HT1080 (cell line): ENCODE measurements at places on chromosomes 12 and 14. TPM values are rescaled to one million over a fixed set of nuclear protein-coding genes. Genes with fewer than 3 reads are reported as not detected.

- DNase-seq, result no peak
Measured at GRCh38 chr12:49068879-49069506, 786 bp downstream of the RHEBL1 start.

Gene KIF5A
- total RNA-seq, result not detected in 2 replicates

DNA sequence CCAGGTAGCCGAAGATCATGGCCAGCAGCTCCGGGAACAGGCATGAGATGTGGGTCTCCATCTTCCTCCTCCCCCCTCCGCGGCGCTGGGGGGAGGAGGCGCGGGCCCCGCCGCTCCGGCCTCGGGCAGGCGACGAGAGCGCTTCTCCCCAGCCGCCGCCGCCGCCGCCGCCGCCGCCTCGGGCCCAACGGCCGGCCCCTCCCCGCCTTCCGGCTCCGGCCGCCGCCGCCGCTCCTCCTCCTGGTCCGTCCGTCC lies 448 bp downstream of the FBXL14 start:
- no peak for DNase-seq

DNA sequence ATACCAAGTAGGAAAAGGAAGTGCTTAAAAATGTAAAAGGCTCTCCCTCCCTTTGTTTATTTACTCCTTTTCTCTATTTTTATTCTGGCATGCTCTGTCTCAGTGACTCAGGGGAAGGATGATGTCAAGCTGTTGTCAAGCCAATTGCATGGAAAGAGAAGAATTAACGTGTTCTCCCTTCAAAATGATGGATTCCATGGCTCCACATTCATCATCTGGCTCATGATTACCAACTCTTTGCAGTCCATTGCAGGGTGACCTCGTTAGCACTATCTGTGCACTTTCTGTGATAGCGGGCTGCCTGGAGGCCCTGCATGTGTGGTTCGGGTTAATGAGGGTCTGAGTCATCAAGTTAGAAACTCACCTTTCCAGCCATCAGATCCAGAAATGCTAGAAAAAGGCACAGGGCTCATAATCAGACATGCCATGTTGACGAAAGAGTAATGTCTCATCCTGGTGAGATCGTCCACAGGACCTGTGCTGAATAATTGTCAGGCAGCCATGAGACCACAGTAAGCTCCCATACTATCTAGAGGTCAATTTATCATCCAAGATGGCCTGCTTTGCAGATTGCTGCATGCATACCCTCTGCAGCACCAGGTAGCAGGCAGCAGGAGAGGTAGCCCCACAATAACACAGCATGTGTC lies 79.2 kb upstream of the BTG1 start:
- DNase-seq, result peak; percentile 30

GRCh38 chr14:21072031-21072473 lies 1.9 kb downstream of the ARHGEF40 start:
- DNase-seq, result peak; percentile 40

DNA sequence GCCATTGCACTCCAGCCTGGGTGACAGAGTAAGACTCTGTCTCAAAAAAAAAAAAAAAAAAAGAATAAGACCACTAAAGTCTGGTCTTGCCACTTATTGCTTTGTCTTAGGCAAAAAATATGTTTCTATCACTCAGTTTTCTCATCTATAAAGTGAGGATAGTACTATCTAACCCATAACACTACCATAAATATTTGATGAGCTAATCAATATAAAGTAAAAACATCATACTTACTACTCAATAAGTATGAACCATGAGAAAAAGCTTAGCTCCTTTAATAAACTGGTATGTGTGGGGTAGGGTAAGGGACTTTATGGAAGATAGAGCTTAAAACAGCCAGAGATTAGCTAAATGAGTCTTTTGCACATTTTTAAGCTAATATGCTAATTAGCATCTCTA lies 85.5 kb downstream of the GXYLT1 start:
- no peak for DNase-seq

DNA sequence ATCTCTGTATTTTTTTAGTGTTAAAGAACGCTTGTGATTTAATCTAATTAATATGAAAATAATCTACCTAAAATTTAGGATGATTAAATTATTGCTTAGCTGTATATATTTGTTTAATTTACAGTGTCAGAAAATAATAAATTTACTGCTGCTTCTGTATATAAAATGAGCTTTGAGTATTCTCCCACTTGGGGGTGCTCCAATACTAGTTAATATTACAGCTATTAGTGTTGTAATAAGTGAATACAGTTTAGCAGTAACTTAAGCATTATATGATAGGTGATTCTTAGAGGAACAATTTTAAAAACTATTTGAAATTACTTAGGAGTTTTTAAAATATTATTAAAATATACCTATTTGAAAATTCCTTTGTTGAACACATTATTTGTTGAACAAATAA lies 62.2 kb downstream of the PAPOLA start:
- no peak for DNase-seq

- peak; percentile 5 for DNase-seq
Measured at GRCh38 chr12:59708484-59708883, 112.7 kb downstream of the SLC16A7 start.

Gene BICDL1
- total RNA-seq, result not detected in 2 replicates

Gene IKZF4
- 0.80 and 1.9 TPM in 2 replicates for total RNA-seq

- DNase-seq, result peak; percentile 56
Measured at GRCh38 chr14:42224053-42224888, 617.6 kb downstream of the LRFN5 start.

Gene WNT1
- total RNA-seq, result not detected in 2 replicates

- DNase-seq, result peak; percentile 93
Measured at GRCh38 chr14:22848351-22849164, 12.2 kb downstream of the MMP14 start.

Gene VWF
- not detected in 2 replicates for total RNA-seq

Gene RFX4
- not detected in 2 replicates for total RNA-seq

DNA sequence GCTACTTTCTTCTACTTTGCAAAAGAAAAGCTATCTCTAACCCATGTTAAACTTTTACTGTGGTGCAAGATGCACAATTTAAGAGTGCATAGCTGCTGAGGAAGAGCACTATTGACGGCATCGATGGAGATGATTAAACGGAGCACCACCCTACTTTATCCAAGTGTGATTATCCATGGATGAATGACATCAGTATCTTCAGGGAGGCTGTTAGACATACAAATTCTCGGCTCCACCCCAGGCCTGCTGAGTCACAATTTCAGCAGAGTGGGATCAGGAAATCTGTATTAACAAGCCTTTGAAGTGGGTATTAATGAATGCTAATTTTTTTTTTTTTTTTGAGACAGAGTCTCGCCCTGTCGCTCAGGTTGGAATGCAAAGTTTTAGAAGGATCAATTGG lies 16.2 kb downstream of the SLC2A14 start:
- DNase-seq, result no peak

GRCh38 chr12:6145564-6145963 lies 21.1 kb upstream of the VWF start:
- no peak for DNase-seq

GRCh38 chr12:5988659-5989116 lies 43.6 kb upstream of the ANO2 start:
- peak; percentile 59 for DNase-seq

Gene CALCOCO1
- 17.0 and 24.6 TPM in 2 replicates for total RNA-seq

GRCh38 chr12:116442946-116443345 lies 116.2 kb upstream of the MAP1LC3B2 start:
- DNase-seq, result no peak

Gene TOMM20L
- total RNA-seq, result not detected in 2 replicates

Gene VIPAS39
- total RNA-seq, result 17.5 and 19.2 TPM in 2 replicates

- no peak for DNase-seq
Measured at GRCh38 chr14:64649383-64649998, 54.7 kb upstream of the PLEKHG3 start.

DNA sequence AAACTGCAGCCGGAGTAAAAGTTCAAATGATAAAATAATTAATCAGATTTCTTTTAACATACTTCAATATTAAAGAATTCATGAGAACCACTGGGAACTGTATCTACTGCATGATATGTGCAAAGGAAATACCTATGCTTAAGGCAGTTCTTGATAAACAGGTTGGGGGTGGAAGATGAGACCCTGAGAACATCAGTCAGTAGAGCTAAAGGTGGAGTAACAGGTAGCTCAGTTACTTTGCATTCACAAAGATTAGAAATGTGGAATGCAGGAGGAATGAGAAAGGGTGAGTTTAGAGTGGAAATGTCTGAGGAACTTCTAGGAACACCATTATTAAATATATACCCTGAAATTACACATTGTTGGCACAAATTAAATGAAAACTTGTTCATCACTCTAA lies 78.6 kb downstream of the COX16 start:
- no peak for DNase-seq

DNA sequence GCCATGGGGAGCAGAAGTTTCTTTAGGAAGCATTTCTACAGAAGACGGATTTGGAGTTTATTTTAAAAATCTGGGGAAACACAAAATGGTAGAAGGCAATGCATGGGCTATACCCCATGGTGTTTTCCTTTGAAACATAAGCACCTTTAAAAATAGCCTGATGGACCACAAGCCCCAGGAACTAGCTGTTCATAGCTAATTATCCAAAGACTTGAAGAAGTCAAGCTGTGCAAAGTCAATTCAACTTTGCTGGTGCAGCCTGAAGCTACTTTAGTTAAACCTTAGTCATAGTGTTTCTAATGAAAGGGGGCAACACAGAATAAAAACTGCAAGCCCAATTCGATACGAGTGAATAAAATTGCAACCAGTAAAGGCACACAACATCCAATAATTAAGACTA lies 732.5 kb downstream of the GALC start:
- no peak for DNase-seq

- DNase-seq, result no peak
Measured at GRCh38 chr14:96573473-96574100, 71.4 kb downstream of the PAPOLA start.

GRCh38 chr14:90999299-90999698 lies 61.1 kb downstream of the RPS6KA5 start:
- no peak for DNase-seq

DNA sequence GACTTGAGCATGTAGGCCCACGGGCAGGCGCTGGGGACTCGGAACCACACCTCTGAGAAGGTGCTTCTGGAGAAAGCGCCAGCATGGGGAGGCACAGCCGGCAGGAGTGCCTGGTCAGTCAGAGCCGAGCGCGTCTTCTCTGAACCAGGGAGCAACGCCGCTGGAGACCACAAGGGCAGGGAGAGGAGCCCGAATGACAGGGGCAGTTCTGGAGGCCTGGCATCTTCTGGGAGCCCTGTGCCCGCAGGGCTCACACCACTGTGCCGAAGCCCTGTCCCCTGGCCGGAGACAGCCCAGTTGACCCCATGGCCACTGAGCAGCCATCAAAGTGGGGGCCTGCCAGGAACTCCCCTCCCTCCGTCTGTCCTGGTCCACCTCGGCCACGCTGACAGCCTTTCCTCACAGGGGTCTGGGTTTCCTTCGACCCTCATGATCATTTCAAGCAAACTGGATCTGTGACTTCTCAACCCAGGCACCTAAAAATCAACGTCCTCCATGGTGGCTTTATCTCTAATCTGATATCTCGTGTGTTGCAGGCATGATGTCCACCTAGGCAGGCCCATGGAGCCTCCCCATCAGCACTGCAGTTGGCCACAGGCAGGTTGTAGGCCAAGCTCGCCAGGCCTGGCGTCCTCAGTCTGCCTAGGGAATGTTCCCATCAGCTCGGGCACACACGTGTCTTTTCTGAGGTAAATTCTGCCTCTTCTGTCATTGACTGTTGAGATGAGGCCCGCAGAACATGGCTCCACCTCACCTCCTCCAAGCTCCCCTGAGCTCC lies 299.3 kb upstream of the RTL1 start:
- no peak for DNase-seq

DNA sequence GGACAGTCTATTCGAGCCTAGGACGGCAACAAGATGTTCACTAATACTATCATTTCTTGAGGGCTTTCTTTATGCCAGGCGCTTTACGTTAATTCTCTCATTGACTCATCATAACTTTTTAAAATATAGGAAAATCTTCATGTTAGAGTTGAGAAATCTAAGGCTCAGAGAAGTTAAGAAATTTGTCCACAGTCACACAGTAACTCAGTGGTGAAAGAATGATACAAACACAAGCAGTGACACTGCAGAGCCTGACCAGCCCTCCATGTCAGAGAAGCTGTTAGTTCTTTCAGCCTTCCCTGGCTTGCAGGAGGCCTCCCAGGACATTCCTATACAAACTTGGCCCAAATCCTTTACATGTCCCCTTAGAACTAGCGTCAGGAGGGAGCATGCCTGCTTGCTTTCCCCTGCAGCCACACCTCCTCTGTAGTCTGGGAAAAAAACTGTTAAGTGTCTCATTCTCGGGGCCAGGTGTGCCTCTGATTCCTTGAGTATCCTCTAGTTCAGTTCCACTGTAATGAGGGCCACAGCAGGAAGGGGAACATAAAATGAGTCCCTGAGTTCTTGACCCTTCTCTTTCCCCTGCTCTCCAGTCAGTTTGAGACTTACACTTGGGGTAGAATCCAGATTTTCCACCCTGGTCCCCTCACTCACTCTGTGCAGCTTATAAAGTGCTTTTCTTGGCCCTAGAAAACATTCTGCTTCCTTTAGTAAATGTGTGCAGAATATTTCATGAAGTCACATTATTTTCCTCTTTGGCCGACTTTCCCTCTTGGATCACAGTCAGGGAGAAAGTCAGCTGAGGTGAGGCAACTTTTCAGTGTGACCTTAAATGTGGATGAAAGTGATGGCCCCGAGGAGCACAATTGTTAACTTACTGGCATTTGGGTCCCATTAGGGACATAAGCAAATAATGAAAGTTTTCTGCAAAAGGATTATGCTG lies 152.2 kb upstream of the HIF1A start:
- DNase-seq, result no peak

- no peak for DNase-seq
Measured at GRCh38 chr12:65791400-65791799, 32.9 kb upstream of the HMGA2 start.

DNA sequence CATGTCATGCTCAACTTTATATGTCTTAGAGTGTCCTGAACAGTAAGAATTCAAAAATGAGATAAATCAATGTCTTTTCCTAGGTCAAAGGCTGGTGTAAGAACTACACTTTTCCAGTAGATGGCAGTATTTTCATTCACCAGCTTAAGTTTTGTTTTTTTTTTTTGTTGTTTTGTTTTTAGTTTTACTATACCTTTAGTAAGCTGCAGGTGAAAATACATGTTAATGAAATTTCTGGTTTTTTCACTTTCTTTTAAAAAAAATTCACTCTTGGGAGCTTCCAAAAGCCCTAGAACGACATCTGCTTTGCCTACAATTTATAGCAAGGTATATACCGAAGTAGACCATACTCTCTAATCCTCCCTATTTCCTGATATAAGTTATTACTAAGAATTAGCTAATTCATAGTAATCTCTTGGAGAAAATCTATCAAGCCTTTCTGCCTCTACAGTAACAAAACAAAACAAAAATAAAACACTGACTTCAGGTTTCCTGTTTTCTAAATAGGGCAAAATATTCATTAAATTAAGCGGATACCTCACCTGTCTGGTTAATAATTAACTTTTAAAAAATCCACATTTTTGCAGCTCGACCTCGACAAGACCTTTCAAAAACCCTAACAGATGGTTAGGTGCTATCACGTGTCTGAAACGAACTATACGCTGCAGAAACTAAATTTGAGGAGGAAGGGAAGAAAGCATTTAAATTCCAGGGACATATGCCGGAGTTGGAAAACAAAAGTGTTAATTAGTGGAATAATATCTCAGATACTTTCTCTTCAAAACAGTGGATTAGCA lies 2.7 kb upstream of the SAMD4A start:
- DNase-seq, result peak; percentile 52
